ENCODE measurements at places on chromosomes 6 and 20. TPM values are rescaled to one million over a fixed set of nuclear protein-coding genes. Genes with fewer than 3 reads are reported as not detected.

Gene BPIFB1
- not detected for polyA plus RNA-seq

Gene SIRPB1
- 2.0 TPM for polyA plus RNA-seq

Gene KIF25
- polyA plus RNA-seq = not detected

Gene KCNK5
- polyA plus RNA-seq = not detected

Gene CMTR1
- polyA plus RNA-seq = 27.5 TPM

Gene SLC22A2
- polyA plus RNA-seq = not detected

Gene TBXT
- polyA plus RNA-seq = not detected

Gene TREM2
- polyA plus RNA-seq = not detected

Gene SMOC2
- polyA plus RNA-seq = not detected

Gene MEP1A
- polyA plus RNA-seq = not detected

Gene EFCAB8
- polyA plus RNA-seq = not detected

Gene PNPLA1
- polyA plus RNA-seq = 0.19 TPM

Gene CDH4
- polyA plus RNA-seq = not detected

Gene NFATC2
- polyA plus RNA-seq = 17.4 TPM

Gene KIFC1
- 0.23 TPM for polyA plus RNA-seq

Gene SLPI
- not detected for polyA plus RNA-seq

Gene SIM1
- polyA plus RNA-seq = not detected

Gene ZNF391
- polyA plus RNA-seq = 2.1 TPM

Gene CYP21A2
- polyA plus RNA-seq = not detected

Gene MOCS1
- 0.19 TPM for polyA plus RNA-seq

Gene KIF6
- not detected for polyA plus RNA-seq

Gene BCL2L1
- 9.8 TPM for polyA plus RNA-seq

Gene TRIM26
- polyA plus RNA-seq = 70.6 TPM

Gene SMIM28
- polyA plus RNA-seq = not detected

Gene ARMC12
- polyA plus RNA-seq = 0.39 TPM

Gene RSPO4
- polyA plus RNA-seq = not detected

Gene PBOV1
- not detected for polyA plus RNA-seq

Gene PRR18
- polyA plus RNA-seq = not detected

Gene BACH2
- polyA plus RNA-seq = 21.2 TPM

Gene XKR7
- polyA plus RNA-seq = not detected

Gene CITED2
- 15.8 TPM for polyA plus RNA-seq

Gene BMP7
- not detected for polyA plus RNA-seq

Gene OR2H1
- polyA plus RNA-seq = not detected

Gene EPHA7
- polyA plus RNA-seq = not detected

Gene BMP6
- 0.89 TPM for polyA plus RNA-seq

Gene SMPDL3A
- polyA plus RNA-seq = 1.4 TPM

Gene CLDN20
- polyA plus RNA-seq = not detected

Gene CDH26
- not detected for polyA plus RNA-seq

Gene SLC22A16
- polyA plus RNA-seq = not detected

Gene TSBP1
- polyA plus RNA-seq = 0.13 TPM

Gene BPIFB2
- not detected for polyA plus RNA-seq

Gene LINC00237
- polyA plus RNA-seq = not detected

Gene PRPH2
- polyA plus RNA-seq = not detected

Gene DDX43
- polyA plus RNA-seq = 1.9 TPM

All from IgD-negative memory B cell (primary cell).